T-helper 17 cell (primary cell): ENCODE measurements at places on chromosomes 5 and 9. TPM values are rescaled to one million over a fixed set of nuclear protein-coding genes. Genes with fewer than 3 reads are reported as not detected.

DNA sequence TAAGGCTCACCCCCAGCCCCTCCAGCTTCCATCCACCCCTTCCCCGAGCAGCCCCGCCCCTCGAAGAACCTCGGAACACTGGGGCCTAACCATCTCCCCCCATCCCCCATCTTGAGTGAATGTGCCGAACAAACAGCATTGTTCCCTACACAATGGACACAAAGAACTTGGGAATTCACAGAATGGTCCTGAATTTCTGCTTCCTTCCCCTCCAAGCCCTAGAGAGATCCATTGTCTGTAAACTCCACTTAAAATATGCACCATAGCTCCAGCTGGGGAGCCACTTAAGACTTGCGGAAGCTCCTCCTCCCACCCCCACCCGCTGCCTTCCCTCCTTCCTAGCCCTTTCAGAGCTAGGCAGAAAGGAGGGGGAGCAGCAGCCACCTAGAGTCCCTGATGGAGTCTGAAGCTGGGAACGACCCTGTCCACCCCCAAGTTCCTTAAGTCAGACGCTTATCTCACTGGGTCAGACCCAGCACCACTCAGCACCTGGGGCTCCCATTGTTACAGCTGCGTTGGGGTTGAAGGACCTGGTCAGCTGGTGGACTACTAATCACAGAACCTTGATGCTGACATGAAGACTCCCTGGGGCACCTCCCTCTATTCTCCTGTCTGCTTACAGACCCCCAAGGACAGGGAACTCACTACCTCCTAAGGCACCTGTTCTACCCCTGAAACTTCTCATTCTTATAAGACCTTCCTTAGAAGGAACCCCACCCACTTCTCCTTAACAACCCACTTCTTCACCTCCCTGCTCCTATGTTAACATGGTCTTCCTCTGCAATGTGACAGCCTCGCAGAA lies 61.4 kb downstream of the PCDH1 start:
- DNase-seq, result no peak

DNA sequence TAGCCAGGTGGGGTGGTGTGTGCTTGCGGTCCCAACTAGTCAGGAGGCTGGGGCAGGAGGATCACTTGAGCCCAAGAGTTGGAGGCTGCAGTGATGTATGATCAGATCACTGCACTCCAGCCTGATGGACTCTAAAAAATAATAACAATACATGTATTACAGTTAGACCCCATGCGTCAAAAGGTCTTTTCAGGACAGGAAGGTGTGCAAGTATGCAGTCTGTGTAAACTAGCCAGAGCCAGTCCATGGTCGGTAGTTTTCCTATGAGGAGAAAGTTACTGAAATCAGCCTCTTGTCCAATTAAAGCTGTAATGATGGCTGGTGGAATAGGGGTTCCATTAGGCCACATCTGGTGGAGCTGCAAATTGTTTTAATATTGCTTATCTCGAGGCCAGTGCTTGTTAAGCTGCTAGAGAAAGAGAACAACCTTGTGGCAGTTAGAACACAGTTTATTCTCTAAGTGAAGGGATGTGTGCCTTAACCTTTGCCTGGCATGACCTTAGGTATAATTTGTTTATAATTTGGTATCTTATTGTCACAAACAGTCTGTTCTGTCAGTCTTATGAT lies 1.5 kb upstream of the STOM start:
- no peak for DNase-seq

DNA sequence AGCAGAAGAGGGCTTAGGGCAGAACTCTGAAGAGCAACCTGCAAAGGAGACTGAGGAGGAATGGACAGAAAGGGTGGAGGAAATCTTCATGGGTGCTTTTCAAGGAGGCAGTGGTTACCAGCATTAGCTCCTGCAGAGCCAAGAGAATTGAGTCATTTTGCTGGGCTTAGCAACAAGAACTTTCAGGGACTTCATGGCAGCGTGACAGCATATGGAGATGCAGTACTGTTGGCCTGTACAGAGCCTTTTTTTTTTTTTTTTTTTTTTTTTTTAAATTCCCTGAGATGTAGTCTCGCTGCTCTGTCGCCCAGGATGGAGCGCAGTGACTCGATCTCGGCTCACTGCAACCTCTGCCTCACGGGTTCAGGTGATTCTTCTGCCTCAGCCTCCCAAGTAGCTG lies 296.0 kb upstream of the DMRT1 start:
- DNase-seq, result no peak

DNA sequence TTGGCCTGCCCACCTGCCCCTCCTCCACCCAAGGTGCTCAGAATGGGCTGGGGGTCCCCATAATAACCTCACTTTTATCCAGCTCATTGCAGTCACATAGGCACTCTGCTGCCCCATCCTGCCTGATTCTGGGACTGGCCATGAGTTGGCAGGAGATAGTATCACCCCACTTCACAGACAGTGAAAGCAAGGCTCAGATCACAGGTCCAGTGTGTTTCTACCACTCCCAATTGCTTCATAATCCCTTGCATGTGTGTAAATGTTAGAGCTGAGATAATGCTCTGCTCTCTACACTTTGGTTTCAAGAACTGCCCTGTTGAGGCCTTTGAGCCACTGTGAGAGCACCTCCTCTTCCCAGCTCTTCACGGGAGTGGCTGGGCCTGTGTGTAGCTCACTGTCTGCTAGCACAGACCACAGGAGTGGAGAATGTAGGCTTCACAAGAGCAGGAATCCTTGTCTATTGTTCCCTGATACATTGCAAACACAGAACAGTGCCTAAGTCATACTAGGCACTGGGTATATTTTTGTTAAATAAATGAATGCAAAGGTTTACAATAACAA lies 8.4 kb downstream of the PCYOX1L start:
- DNase-seq, result no peak

DNA sequence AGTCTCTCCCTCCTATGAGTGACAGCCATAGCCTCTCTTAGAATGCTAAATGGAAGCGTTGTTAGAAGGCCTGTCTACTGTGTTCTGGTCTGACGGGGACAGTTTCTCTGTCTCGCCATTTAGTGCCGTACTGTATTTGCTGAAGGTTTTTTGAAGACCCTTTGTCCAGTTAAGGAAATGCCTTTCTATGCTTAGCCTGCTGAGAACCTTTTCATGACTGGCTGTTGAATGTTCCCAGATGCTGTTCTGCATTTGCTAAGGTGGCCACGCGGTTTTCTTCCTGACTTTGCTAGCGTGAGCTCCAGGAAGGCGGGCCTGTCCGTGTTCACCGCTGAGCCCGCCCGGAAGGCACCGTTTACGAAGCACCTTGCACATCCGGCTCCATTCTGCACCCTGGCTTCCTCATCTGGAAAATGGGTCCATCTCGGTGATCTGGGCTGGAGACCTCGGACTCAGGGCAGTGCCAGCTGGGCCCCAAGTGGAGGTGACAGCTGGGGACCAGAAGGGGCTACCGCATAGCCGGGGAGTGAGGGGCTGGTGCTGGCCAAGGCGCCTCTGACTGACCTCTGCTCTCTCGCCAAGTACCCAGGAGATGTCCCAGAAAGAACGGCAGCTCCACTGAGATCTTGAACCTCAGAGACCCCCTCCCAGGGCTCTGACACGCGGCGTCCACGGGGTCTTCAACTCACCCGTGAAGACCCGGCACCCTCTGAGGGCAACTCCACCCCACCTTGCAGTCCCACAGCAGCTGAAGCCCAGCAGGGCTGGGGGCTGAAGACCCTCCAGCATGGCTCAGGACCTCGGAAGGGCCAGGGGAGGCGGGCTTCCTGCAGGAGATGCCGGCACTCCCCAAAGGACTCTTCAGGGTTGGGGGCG lies 52.5 kb upstream of the NKD2 start:
- no peak for DNase-seq

- DNase-seq, result no peak
These were observed 1537.8 kb upstream of the ACO1 start for GRCh38 chr9:30846651-30847050.

DNA sequence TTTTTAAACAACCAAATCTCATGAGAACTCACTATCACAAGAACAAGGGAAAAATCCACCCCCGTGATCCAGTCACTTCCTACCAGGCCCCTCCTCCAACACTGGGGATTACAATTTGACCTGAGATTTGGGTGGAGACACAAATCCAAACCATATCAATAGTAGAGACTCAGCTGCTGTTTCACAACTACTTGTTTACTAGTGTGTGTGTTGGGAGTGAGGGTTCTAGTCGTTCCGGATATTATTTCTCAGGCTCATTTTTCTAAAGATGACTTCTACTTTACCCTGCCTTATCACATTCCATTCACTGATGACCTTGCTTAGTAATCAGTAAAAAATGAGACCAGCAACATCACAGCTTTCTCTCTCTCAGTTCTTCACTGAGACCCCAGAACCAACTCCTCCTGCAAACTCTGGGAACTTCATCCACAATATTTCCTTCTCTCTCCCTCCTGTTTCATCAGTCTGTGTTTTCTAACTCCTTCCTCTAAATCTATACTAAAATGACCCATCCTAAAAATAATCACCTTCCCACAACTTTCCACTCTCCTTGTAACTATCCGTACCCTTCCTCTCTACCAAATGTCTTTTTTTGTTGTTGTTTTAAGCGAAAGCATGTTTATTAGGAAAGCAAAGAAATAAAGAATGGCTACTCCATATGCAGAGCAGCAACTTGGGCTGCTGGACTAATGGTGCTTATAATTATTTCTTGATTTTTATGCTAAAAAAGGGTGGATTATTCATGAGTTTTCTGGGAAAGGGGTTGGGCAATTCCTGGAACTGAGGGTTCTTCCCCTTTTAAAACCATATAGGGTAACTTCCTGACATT lies 121.5 kb upstream of the SPRY4 start:
- no peak for DNase-seq

DNA sequence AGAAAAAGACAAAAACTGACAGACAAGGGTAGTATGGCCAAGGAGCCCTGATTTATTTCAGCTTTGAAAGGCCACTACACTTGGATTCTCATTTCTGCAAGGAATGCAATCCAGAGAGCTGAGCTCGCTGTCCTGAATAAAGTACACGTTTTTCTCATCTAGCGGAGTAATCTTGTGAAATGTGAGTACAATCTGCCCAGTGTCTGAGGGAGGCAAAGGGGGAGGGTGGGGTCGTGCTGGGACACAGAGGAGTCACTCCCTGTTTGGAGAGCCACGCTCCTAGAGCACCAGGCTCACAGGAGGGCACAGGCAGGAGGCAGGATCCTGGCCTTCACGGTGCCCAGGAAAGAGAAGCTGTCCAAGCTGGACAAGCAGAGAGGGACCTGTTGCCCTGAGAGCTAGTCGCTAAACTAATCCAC lies 51.0 kb upstream of the IFNK start:
- DNase-seq, result no peak

DNA sequence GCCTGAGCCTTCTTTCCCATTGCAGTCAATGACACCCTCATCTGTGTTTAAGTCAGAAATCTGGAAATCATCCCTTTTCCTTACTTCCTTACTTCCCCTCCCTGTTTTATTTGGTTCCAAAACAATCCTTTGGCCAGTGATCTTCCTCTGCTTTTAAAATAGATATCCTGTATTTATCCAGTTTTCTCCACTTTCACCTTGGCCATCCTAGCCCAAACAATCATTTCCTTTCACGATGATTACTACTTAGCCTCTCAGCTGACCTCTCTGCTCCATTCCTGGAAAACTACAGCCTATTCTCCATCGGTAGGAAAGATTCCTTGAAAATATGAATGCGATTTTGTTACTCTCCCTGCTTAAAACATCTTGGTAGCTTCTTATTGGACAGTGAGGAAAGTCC lies 565.4 kb downstream of the TLR4 start:
- no peak for DNase-seq

DNA sequence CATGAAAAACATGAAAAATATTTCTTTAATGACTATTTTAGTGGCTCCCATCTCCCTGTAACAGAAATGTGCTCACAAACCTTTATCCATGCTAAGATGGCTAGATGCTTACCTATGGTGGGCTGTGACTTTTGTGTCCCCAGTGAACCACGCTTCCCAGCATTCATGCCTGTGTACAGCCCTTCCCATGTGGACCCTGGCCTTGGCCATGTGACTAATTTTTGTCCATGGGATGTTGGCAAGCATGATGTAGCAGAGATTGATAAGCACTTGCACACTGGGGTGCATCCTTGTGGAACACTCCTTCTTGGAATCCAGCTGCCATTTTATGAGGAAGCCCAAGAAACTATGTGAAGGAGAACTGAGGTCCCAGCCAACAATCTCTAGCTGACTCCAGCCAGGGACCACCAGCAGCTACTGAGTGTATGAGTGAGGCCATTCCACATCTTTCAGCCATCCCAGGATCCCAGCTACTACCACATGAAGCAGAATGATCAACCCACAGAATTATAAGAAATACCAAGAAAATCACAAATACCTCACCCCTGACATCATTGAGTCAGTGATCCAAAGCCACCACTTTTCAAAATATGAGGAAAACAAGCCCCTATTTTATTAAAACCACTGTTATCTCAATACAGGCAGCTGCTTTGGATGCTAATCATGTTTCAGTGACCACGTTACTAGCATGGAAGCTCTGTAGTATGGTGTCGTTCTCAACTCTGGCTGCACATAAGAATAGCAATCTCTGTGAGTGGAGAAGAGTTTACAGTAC lies 16.1 kb upstream of the RAI14 start:
- no peak for DNase-seq

DNA sequence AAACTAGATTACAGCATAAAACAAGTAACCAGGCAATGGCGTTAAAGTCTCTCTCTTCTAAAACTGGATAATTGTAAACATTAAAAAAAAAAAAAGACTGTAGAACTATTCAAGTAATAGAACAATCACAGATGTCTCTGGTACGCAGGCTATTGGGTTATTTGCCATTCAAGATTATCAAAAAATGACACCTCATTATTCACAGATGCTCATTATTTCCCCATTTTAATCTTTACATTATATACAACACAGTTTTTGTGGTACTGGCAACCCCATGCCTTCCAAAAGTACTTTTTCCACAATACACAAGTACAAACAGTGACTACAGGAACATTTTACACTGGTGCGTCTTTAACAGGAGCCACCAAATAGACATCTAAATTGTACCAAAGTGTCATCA lies 109.4 kb downstream of the ZNF608 start:
- DNase-seq, result no peak

DNA sequence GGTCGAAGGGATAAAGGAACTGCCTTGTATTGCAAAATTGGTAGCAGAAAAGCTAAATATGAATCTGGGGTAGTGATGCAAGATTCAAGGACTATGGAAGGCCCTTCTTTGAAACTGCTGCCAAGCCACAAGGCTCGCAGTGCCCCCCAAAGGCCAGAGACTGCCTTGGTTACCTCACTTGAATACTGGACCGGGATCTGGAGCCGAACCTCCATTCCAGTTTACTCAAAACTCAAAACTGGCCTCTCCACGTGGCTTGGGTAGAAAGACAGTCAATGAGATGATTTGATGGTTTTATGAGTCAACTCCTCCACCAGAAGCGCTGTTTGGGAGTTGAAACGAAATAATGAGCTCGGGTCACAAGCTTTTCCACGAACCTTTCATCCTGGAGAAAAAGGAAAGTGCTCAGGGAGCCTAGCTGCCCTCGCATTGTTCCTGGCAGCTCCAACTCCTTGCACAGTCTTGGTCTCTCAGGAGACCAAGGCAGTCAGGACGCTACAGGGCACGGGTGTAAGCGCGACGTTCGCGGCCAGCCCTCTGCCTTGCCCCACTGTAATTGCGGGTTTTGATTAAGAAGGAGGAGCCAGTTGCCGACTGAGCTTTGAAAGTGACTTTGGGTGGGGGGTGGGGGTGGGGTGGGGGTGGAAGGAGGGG lies 2.8 kb downstream of the ST8SIA4 start:
- peak; percentile 14 for DNase-seq

- DNase-seq, result no peak
These were observed 24.9 kb downstream of the TAS2R1 start for GRCh38 chr5:9605041-9605838.

FER gene
- total RNA-seq, result 9.8 TPM

PPP2R2B gene
- total RNA-seq, result 12.1 TPM

WNK2 gene
- not detected for total RNA-seq

CNTNAP3B gene
- total RNA-seq, result 0.37 TPM
